ENCODE measurements at places on chromosomes 11 and 22. TPM values are rescaled to one million over a fixed set of nuclear protein-coding genes. Genes with fewer than 3 reads are reported as not detected.

DCPS gene
- total RNA-seq, result 13.7 TPM

SLC22A8 gene
- not detected for total RNA-seq

EXPH5 gene
- total RNA-seq, result 0.09 TPM

ANAPC15 gene
- 17.4 TPM for total RNA-seq

OR4A16 gene
- total RNA-seq, result not detected

USP2 gene
- 0.88 TPM for total RNA-seq

NRGN gene
- total RNA-seq, result 0.28 TPM

DNAJB13 gene
- not detected for total RNA-seq

KREMEN1 gene
- total RNA-seq, result 3.4 TPM

TBX1 gene
- total RNA-seq, result not detected

ROBO3 gene
- 6.2 TPM for total RNA-seq

OR52H1 gene
- 0.30 TPM for total RNA-seq

BEST1 gene
- total RNA-seq, result 2.8 TPM

KCNJ11 gene
- total RNA-seq, result not detected

CNTN5 gene
- 1.5 TPM for total RNA-seq

KDM4D gene
- total RNA-seq, result 0.74 TPM

MMP27 gene
- total RNA-seq, result not detected

ADM2 gene
- total RNA-seq, result 6.5 TPM

OR10A5 gene
- not detected for total RNA-seq

CNIH2 gene
- 0.37 TPM for total RNA-seq

SOX6 gene
- 1.2 TPM for total RNA-seq

HORMAD2 gene
- total RNA-seq, result not detected

ARHGAP8 gene
- not detected for total RNA-seq

OR5AN1 gene
- total RNA-seq, result not detected

MISFA gene
- not detected for total RNA-seq

SCO2 gene
- 3.0 TPM for total RNA-seq

CCDC116 gene
- under 0.01 TPM for total RNA-seq

CEND1 gene
- 0.89 TPM for total RNA-seq

ADORA2A gene
- total RNA-seq, result 1.8 TPM

PHLDA2 gene
- total RNA-seq, result 5.0 TPM

BACE1-AS gene
- 4.7 TPM for total RNA-seq

MIAT gene
- 1.2 TPM for total RNA-seq

RASSF10 gene
- under 0.01 TPM for total RNA-seq

ALX4 gene
- total RNA-seq, result not detected

TTC17 gene
- 90.0 TPM for total RNA-seq

KDELR3 gene
- total RNA-seq, result 218 TPM

POU2F3 gene
- total RNA-seq, result under 0.01 TPM

KDM4E gene
- not detected for total RNA-seq

PACS1 gene
- 77.5 TPM for total RNA-seq

DGCR6 gene
- 1.8 TPM for total RNA-seq

PPP1R14B gene
- total RNA-seq, result 175 TPM

TRIM66 gene
- total RNA-seq, result 8.3 TPM

CNGA4 gene
- total RNA-seq, result not detected

HEPN1 gene
- 0.09 TPM for total RNA-seq

OR5D13 gene
- not detected for total RNA-seq

APOL5 gene
- not detected for total RNA-seq

MS4A14 gene
- total RNA-seq, result not detected

CBLIF gene
- not detected for total RNA-seq

OAF gene
- total RNA-seq, result 39.5 TPM

KCNJ5 gene
- total RNA-seq, result not detected

All from smooth muscle cell of the umbilical artery (primary cell).